ENCODE measurements at places on chromosomes 12 and 14.

DNA sequence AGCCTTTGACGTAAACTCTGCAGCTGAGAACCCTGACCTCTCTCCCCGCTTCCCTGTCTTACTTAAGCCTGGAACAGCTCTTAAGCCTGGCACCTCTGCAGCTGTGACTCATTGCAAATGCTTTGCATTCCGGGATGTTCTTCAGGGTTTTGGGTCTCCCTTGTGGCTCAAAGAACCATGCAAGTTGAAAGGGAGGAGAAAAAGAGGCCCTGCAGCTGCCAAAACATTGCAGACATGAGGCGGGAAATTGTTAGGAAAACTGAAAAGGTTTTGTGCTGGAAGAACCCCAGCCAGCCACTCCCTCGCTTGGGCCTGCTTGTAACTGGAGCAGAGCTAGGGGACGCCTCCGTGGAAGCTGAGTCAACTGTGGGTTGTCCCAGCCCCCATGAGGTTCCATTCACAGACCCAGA, 60.2 kb upstream of the FERMT2 start:
- DNase-seq, result peak; percentile 35

GRCh38 chr14:81401420-81402122, 1.4 kb upstream of the STON2 start:
- no peak for DNase-seq

GRCh38 chr14:60805841-60806430, 71.4 kb downstream of the MNAT1 start:
- no peak for DNase-seq

- DNase-seq, result no peak
Observed at GRCh38 chr12:103043531-103044486, 86.3 kb downstream of the ASCL1 start.

DNA sequence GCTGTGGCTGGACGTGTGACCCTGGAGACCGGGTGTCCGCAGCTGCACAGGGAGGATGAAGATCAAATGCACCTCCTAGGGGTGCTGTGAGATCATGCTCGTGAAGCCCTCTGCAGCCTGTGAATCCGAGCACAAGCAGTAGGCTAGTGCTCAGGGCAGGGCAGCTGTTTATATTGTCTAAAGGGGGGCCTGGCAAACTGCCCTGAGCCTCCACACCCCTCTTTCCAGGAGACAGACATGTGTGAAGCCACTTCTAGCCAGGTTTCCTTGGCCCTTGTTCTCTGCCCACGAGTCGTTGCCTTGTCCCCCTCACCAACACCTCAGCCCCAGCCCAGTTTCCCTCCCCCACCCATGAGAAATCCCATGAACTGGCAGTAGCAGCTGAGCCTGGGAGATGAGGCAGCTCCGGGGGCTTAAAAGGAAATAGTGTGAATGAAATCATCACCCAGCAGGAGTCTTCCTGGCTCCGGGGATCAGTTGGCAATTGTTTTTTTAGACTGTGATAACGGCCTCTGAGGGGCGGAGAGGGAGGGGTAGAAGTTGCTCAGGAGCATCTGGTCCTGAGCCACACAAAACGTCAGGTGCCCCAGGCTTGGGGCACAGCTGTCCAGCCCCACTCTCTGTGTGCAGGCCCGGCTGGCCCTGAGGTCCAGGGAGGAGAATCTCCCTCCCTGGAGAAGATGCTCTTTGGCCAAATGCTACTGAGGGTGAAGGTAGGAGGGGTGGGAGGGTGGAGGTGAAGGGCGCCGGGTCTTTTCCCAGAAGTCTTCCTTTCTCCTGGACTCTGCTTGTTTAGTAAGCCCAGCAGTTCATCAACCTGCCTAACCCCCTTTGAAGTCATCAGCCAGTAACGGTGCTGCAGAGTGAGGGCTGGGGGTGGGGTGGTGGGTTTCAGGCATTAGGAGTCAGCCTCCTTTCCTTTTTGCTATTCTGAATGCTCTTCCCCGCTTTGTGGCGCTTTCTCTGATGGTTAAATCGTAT, 4.0 kb downstream of the FGF6 start:
- DNase-seq, result no peak

DNA sequence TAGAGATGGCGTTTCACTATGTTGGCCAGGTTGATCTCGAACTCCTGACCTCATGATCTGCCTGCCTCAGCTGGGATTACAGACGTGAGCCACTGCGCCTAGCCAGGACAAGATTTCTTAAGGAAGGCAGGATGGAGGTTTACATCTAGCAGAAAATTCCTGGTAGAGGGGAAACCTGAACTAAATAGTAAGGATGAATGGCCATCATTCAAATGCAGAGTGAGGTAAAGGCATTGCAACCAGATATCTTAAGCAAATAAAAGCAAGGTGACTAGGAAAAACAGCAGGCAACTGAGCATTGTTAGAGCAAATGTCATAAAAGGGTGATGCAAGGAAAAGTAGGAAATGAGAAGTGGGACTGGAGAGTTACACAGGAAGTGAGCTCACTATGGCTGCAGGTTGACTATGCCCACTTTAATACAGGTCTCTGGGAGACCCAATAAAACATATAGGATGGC, 133.0 kb downstream of the SOX5 start:
- no peak for DNase-seq

GRCh38 chr12:128578045-128578444, 245.7 kb downstream of the SLC15A4 start:
- no peak for DNase-seq

- no peak for DNase-seq
Observed at GRCh38 chr12:52633383-52633782, 15.0 kb upstream of the KRT73 start.

DNA sequence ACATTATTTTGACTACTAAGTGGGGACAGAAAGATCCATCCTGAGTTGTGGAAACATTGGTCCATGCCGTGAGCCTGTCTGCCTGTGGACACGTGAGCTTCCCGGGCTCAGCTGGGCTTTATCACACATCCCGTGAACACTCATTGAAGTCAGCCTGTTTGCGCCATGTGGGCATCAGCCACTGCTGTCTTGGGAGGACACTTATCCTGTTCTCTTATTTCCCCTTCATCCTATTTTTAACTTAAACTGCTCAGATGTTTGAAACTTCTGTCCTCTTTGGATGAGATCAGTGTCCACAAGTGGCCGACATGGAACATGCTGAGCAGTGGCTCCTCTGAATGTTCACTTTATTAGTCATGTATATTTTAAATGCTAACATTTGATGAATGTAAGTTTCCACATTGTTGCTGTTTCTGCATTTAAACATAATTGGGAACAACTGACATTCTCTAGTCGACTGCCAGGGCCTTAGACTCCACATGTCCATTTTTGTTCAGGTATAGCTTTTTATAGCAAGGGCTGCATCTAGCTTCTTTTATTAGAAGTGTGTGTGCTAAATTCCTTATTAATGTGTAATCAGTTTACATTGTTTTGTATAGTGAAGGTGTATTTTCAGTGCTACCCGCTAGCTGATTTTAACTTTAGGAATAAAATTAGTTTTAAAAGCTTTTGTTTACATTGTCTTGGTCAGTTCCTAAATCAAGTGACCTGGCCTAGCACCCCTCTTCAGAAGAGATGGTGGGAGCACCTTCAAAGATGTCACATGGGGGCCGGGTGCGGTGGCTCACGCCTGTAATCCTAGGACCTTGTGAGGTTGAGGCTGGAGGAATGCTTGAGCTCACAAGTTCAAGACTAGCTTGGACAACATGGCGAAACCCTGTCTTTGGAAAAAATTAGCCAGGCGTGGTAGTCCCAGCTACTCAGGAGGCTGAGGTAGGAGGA, 24.0 kb downstream of the RNF34 start:
- no peak for DNase-seq

DNA sequence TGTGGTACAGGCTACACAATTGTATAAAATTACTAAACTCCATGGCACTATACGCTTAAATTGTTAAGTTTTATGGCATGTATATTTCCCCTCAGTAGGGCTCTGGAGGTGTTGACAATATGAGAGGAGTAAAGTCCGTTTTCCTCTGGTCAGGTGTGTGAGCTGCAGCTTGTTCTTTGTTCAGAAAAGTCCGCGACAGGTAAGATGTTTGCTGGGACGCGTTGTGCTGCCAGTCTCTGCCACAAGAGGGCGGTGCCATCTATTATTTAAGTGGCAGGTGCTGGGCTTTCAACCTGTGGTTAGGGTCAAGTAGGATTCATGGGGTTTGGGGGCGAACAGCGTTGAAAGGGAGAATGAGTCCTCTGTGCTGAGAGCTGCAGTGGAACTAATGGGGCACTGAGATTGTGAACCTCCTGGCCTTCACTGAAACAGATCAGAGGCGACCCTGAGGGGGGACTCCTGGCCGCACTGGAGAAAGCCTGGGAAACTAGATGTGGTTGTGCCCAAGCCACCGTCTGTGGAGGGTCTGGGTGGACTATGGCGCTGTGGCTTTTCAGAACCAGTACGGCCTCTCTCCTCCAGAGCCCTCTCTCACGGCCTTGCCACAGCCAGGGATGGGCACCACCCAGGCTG, 179.0 kb downstream of the SLC15A4 start:
- peak; percentile 13 for DNase-seq

- DNase-seq, result no peak
Observed at GRCh38 chr14:24207104-24207551, 1.6 kb downstream of the TSSK4 start.

GRCh38 chr12:53952335-53952694, 2.4 kb upstream of the HOXC12 start:
- no peak for DNase-seq

GRCh38 chr12:77796775-77797174, 33.9 kb upstream of the NAV3 start:
- DNase-seq, result no peak

DNA sequence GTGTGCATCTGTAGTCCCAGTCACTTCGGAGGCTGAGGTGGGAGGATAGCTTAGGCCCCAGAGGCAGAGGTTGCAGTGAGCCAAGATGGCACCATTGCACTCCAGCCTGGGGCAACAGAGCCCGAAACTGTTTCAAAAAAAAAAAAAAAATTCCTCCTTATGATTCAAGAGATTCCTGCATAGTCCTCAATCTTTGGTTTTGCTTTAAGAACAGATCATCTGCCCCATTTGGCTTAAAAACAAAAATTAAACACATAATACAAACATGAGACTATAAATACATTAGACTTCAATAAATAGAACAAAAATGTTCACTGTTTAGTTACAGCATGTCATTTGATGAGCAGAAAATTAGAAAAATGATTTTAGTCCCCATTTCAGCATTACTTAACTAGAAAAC, 131.2 kb downstream of the PAWR start:
- no peak for DNase-seq

- DNase-seq, result no peak
Observed at GRCh38 chr12:113747017-113747416, 219.1 kb downstream of the RBM19 start.

GRCh38 chr12:96238336-96239047, 44.3 kb downstream of the ELK3 start:
- DNase-seq, result no peak

DNA sequence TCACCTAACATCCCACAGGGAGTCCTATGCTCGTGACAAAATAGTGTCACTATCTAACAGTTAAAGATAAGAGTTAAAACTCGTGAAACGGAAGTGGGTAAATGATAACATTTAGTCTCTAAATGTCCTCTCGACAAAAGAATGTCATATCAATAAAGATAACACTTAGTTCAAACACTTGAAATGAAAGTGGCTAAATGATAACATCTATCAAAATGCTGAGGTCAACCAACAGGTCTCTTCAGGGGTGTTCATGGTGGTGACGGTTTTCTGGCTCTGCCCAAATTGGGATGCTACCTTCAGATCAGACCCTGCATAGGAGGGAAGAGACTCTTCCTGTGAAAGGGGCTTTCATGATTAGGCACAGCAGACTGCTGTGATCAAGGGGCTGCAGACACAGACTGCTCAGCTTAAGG, 22.1 kb downstream of the IL26 start:
- no peak for DNase-seq

DNA sequence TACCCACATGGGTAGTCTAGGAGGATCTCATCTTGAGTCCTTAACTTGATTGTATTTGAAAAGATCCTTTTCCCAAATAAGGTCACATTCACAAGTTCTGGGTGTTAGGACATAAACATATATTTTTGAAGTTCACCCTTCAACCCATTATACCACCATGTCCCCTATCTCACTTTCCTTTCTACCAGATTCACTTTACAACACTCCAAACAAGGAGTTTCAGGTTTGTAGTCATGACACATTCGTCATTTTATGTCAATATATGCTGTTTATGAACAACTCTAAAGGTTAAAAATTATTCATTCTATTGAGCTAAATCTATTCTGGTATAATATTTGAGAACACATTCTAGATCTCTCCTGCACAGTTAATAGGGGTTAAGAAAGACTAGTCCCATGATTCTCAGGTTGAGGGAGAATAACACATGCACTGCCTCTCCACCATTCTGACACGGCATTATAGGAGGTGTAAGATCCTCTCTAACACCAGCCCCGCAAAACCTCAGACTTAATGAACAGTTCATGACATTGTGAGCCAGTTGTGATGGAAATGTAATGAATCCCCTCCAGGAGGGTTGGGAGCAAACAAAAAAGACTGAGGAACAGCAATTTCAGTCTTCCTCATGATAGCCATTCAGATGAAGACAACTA, 72.0 kb upstream of the PSMA6 start:
- DNase-seq, result no peak

- DNase-seq, result peak; percentile 47
Observed at GRCh38 chr14:53663709-53664108, 292.9 kb downstream of the BMP4 start.

DNA sequence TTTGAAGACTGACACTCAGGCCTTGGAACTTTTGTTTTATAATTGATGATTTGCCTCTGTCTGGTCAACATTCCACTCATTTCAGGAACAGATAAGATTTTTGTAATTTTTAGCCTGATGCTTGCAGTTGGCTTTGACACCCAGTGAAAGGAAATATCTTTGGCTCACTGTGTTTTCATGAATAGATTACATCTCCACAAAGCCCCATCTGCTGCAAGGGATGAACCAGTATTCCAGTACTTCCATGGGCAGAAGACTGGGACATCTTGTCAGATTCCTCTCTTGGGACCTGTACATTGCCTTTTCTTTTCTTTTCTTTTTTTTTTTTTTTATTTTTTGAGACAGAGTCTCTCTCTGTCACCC, 28.4 kb downstream of the GSG1 start:
- no peak for DNase-seq

- no peak for DNase-seq
Observed at GRCh38 chr14:89025561-89026236, 201.2 kb downstream of the TTC8 start.

DNA sequence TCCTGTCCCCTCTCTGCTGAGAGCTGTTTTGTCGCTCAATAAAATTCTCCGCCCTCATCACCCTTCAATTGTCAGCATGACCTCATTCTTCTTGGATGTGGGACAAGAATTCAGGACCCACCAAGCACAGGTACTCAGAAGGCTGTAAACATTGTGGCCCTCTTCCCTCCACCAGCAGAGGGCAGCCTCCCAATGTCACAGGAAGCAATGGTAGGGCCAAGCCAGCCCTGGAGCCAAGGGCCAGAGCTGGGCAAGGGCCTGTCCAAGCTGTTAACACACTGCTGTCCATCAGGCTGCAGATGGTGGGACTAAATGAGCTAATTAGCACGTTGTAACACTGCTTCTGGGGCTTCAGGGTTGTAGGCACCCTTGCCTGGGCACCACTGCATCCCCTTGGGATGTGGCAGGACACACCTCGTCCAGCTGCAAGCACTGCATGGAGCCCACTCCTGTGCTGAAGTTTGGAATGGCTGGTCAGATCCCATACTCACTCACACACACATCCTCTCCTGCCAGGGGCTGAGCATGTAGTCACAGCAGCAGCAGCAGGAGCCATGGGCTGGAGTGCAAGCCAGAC, 62.7 kb upstream of the HECTD1 start:
- DNase-seq, result no peak

GRCh38 chr14:44895716-44896115, 66.0 kb downstream of the KLHL28 start:
- DNase-seq, result no peak

All from SHP77 treated with DMSO at 0.1 percent for 48 hours (cell line).